RPMI7951 (cell line): ENCODE measurements at places on chromosomes 4 and X. TPM values are rescaled to one million over a fixed set of nuclear protein-coding genes. Genes with fewer than 3 reads are reported as not detected.
A peak's percentile ranks its signal among the peaks of the same experiment; 100 is the strongest.

Gene IBSP
- total RNA-seq = not detected in 2 replicates

- DNase-seq = peak; percentile 11
Measured at GRCh38 chr4:118740869-118741268, 55.7 kb downstream of the METTL14 start.

Gene NAP1L5
- 8.6 and 12.4 TPM in 2 replicates for total RNA-seq

- no peak for DNase-seq
Measured at GRCh38 chr4:24816797-24817196, 21.4 kb downstream of the SOD3 start.

Gene HTATSF1
- total RNA-seq = 36.9 and 38.6 TPM in 2 replicates

- no peak for DNase-seq
Measured at GRCh38 chrX:68830419-68831404, 1.9 kb downstream of the EFNB1 start.

Gene ARX
- not detected in 2 replicates for total RNA-seq

DNA sequence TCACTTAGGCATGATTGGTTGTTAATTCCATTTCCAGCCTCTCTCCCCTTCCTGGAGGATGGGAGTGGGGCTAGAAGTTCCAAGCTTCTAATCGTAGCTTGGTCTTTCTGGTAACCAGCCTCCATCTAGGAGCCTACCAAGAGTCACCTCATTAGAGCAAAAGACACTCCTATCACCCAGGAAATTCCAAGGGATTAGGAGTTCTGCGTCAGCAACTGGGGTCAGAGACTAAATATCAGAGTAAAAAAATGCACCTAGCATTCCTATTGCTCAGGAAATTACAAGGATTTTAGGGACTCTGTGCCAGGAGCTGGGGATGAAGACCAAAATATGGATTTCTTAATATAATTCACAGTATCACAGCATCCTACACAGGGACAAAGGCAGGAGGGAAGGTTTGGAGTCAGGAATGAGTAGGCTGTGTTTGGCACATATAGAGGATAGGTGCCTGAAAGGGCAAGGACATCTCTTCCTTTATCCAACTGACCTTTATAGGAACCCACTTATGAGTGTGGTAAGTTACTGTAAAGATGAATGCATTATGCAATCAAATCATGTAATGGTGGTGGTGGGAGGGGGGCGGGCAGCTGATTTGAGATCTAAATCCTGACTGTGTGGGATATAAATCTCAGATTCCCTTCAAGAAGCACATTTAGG is 30.5 kb upstream of the LIMCH1 start:
- no peak for DNase-seq

DNA sequence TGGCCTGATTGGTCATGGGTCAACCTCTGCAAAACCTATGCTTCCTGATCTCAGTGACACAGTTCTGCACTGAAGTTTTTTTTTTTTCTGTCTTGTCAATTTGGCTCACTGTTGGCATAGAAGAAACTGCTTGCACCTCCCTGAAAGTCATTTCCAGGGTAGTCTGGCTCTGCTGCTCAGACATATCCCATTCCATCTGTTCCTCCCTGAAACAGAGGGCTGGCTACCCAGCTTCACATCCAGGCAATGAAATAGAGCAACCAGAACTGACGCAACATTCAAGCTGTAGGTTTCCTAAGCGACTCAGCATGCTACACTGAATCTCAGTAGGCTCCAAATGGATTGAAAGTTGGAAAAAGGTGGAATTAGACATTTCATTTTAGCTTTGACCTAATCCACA is 176.8 kb upstream of the MBNL3 start:
- DNase-seq = no peak

DNA sequence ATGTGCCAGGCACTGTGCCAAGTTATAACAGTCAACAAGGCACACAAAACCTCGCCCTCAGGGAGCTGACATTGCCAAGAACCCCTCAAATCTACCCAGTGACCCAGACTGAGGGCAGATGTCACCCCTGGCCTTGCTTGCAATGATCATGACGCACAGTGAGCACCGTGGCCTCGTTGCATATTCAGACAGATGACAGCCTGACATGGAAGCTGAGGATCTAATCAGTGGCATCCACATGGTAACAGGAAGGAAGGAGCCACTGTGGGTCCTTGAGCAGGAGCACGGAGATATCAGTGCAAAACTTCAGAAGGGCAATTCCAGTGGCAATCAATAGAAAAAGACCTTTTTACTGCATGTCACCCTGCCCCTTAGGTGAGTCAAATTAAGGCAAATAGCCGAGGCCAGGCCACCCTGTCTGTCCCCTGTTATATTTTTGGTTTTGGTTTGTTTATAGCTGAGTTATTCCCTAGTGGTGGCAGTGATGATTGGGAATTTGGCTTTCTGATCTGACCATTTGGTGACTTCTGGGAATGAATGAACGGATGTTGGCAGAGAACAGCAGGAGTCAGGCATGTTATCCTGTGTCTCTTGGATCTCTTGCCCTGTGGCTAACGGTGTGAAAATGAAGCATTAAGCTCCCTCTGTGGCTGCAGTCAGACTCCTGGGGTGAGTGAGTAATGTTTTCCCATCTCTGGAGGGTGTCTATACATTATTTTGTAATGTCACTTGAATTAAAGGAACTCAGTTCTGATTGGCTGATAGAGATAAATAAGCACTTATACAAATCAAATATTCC is 20.4 kb downstream of the WDR13 start:
- DNase-seq = peak; percentile 55

DNA sequence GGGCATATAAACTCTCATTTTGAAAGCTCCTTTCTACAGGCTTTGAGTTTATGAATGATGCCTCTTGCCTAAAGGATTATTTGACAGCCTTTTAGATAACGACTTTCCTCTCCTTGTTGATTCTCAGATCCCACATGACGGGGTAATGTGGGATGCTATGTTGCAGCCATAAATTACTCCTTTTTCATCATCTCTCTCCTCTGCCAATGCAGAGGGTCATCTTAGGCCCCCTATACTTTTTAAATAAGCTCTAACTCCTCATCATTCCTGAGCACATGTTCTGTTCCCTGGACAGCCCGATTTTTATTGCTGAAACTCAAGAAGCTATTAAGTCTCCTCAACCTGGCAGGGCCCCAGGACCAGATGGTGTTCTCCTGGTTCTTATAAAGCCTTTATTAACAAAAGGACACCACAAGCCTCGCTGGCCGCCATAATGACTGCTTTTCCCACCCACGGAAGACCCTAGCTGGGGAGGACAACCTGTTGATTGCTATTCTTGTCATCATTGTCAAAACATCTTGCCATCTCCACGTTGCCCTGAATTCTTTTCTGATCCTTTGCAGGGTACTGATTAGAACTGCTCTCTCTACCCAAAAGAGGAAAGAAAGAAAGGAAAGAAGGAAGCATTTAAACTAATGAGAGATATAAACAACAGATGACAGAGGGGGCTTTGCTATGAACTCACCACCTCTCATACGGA is 150.7 kb downstream of the DHX15 start:
- DNase-seq = no peak

GRCh38 chrX:153723351-153724251 is 586 bp downstream of the BCAP31 start:
- DNase-seq = peak; percentile 32

DNA sequence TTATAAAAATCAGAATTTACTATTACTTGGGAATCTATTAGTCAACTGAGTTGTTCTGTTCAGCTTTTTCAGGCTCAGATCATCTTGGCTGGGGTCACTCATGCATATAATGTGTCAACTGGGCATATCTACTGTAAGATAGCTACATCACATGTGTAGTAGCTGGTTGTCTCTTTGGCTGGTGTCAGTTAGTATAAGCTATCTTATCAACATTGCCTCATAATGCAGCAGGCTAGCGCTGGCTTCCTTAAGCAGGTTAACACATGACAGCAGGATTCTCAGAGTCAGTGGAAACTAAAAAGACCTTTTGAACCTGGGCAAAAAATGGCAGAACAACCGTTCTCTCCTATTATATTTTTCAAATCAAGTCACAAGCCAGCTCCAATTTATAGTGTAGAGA is 378.3 kb upstream of the PCDH10 start:
- DNase-seq = no peak

- peak; percentile 15 for DNase-seq
Measured at GRCh38 chrX:132023896-132024386, 839 bp downstream of the STK26 start.

GRCh38 chrX:39480963-39481362 is 616.8 kb downstream of the BCOR start:
- DNase-seq = peak; percentile 30

Gene CWH43
- total RNA-seq = not detected in 2 replicates

- DNase-seq = no peak
Measured at GRCh38 chr4:185304541-185304940, 91.2 kb downstream of the LRP2BP start.

DNA sequence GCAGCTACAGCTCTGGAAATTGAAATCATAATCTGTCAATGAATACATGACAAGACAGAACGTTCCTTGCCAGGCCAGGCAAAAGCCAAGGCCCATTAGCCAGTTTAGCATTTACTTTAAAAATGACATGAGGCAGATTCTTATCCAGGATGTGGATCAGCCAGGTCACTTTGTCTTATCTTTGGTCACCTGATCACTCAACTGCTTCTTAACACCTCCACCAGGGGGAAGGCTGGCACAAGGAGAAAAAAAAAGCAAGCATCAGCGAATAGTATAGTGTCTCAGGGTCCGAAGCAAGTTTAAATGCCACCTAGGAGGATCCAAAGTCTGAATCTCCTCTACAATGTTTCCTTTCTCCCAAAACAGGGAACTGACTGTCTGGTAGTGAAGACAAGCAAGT is 18.8 kb downstream of the ATP1B4 start:
- DNase-seq = peak; percentile 19

Gene MAGEE2
- 0.12 TPM in 1 of 2 replicates, not detected in the other for total RNA-seq

- DNase-seq = peak; percentile 72
Measured at GRCh38 chrX:13283512-13283911, 36.3 kb downstream of the ATXN3L start.

- DNase-seq = no peak
Measured at GRCh38 chr4:177530561-177530960, 88.3 kb upstream of the AGA start.

GRCh38 chrX:8586953-8587352 is 122.3 kb downstream of the VCX3B start:
- no peak for DNase-seq

Gene PRRG3
- total RNA-seq = not detected in 2 replicates

- no peak for DNase-seq
Measured at GRCh38 chrX:39481621-39482020, 616.1 kb downstream of the BCOR start.

DNA sequence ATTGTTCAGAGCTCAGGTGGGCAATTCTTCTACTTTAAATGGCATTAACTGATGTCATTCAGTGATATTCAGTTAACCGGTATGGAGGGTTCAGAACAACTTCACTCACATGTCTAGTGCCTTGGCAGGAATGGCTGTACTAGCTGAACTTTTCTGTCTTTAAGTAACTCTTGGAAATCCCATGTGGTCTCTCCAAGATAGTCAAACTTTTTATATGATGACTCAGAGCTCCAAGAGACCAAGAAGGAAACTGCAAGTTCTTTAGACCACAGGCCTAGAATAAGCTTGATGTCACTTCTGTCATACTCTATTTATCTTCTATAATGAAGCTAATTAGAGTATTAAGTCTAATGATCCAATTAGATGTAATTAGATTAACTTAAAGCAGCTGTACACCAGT is 24.9 kb downstream of the LHFPL1 start:
- DNase-seq = no peak

DNA sequence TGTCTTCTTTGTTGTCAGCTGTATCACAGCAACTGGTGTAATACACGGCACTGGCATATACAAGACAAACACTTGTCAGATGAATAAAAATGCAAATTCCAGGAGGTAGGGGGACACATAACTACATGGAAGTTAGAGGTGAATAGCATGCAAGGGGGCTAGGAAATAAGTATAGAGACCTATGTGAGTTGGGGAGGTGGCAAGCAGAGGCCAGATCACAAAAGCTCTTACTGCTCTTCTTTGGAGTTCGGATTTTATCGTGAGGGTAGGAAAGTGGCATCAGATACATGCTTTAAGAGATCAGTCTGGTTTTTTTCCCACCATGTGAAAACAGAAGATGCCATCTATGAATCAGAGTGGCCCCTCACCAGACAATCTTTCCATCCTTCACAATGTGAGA is 2.8 kb upstream of the SRP72 start:
- no peak for DNase-seq

- no peak for DNase-seq
Measured at GRCh38 chr4:145380123-145380522, 101.5 kb upstream of the SMAD1 start.

Gene DMD
- 2.0 and 2.1 TPM in 2 replicates for total RNA-seq

Gene ARAP2
- under 0.01 and 0.20 TPM in 2 replicates for total RNA-seq

Gene PAK3
- total RNA-seq = 0.88 and 1.1 TPM in 2 replicates

Gene ITM2A
- total RNA-seq = 0.12 TPM in 1 of 2 replicates, not detected in the other

DNA sequence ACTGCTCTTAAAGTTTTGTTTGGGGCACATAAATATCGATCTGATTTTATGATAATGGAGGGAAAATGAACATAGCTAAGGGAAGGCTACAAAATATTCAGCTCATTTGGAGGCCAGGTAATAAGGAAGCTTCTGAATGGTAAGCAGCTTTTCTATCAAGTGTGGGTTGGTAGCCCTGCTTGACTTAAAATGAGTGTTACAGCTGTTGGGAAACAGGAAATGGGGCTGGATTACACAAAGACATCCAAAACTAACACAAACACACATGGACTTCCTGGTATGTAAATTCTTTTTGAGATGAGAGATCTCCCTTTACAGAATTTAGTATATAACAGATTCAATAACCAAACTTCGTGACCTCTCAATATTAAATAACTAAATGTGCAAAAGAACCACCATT is 58.0 kb downstream of the FGF16 start:
- no peak for DNase-seq

GRCh38 chr4:136881666-136882065 is 650.6 kb downstream of the PCDH18 start:
- no peak for DNase-seq

DNA sequence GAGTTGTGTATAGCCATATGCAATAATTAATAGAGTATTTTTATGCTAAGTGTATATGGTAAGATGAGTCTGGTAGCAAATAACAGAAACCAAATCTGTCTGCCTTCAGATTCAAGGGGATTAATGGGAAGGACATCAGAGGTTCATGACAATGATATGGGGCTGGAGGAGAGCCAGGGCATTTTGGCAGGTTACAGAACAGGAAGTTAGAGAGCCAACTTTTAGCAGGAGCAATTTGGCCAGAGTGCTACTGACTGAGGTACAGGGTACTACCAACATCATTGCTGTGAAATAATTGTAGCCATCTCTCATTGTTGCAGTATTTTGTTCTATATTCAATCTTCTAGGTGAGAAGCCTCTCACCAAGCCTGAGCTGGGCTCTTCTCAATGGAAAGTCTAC is 210.9 kb upstream of the FAM47A start:
- no peak for DNase-seq

- no peak for DNase-seq
Measured at GRCh38 chrX:21998037-21998436, 34.1 kb upstream of the PHEX start.

- peak; percentile 78 for DNase-seq
Measured at GRCh38 chrX:150635952-150636351, 57.2 kb upstream of the MTMR1 start.

Gene F8A3
- total RNA-seq = 1.1 and 1.5 TPM in 2 replicates

Gene BMX
- not detected in 2 replicates for total RNA-seq

Gene COL4A6
- total RNA-seq = 0.60 and 1.1 TPM in 2 replicates

- DNase-seq = peak; percentile 2
Measured at GRCh38 chr4:36316607-36317006, 35.2 kb downstream of the DTHD1 start.
